WTC11 (cell line): ENCODE measurements at places on chromosomes 2 and 18. TPM values are rescaled to one million over a fixed set of nuclear protein-coding genes. Genes with fewer than 3 reads are reported as not detected.

The CELF4 gene
- total RNA-seq: 2.6 to 3.3 TPM (median 2.9 TPM) in 3 replicates

The TEKT4 gene
- total RNA-seq: 0.18 TPM in 1 of 3 replicates, not detected in the others

The IL36RN gene
- not detected in 3 replicates for total RNA-seq

The TMEM127 gene
- total RNA-seq: 22.9 to 25.6 TPM (median 24.7 TPM) in 3 replicates

The CDKL4 gene
- total RNA-seq: 0.16 to 0.46 TPM (median 0.34 TPM) in 3 replicates

The SKOR2 gene
- total RNA-seq: 0.34 to 1.3 TPM (median 0.37 TPM) in 3 replicates

The IL37 gene
- total RNA-seq: 0.30 to 0.48 TPM in 2 of 3 replicates, not detected in the other

The KCNF1 gene
- total RNA-seq: 1.2 to 1.4 TPM (median 1.2 TPM) in 3 replicates

The RBM43 gene
- 2.8 to 3.3 TPM (median 2.9 TPM) in 3 replicates for total RNA-seq

The NYAP2 gene
- not detected in 3 replicates for total RNA-seq

The NOSTRIN gene
- total RNA-seq: 0.22 to 0.46 TPM in 2 of 3 replicates, not detected in the other

The CPLX4 gene
- total RNA-seq: not detected in 3 replicates

The CYTIP gene
- total RNA-seq: 0.66 to 1.2 TPM (median 0.89 TPM) in 3 replicates

The MARCHF4 gene
- total RNA-seq: 1.7 to 2.6 TPM (median 1.7 TPM) in 3 replicates

The C2orf81 gene
- 2.9 to 3.6 TPM (median 3.3 TPM) in 3 replicates for total RNA-seq

The CCDC148 gene
- 1.7 to 2.1 TPM (median 1.9 TPM) in 3 replicates for total RNA-seq

The BOLL gene
- total RNA-seq: 0.13 to 0.14 TPM in 2 of 3 replicates, not detected in the other

The TBR1 gene
- not detected in 3 replicates for total RNA-seq

The KLHL14 gene
- total RNA-seq: 3.9 to 4.8 TPM (median 4.3 TPM) in 3 replicates

The SEMA4F gene
- 5.7 to 7.4 TPM (median 6.3 TPM) in 3 replicates for total RNA-seq

The SCYGR8 gene
- not detected in 3 replicates for total RNA-seq

The ANKRD29 gene
- total RNA-seq: 3.3 to 4.9 TPM (median 3.7 TPM) in 3 replicates

The INHA gene
- total RNA-seq: 1.1 to 1.8 TPM (median 1.4 TPM) in 3 replicates

The AGXT gene
- total RNA-seq: 0.16 to 0.37 TPM (median 0.24 TPM) in 3 replicates

The PFN4 gene
- total RNA-seq: 0.48 TPM in 1 of 3 replicates, not detected in the others

The ARHGEF33 gene
- total RNA-seq: 0.42 to 0.57 TPM (median 0.50 TPM) in 3 replicates

The ZC3H8 gene
- total RNA-seq: 5.7 to 9.9 TPM (median 7.0 TPM) in 3 replicates

The PLEK gene
- total RNA-seq: 0.26 to 0.46 TPM (median 0.37 TPM) in 3 replicates

The SP100 gene
- 0.62 to 1.3 TPM (median 1.2 TPM) in 3 replicates for total RNA-seq

The CENPA gene
- total RNA-seq: 37.4 to 45.6 TPM (median 40.2 TPM) in 3 replicates

The CLEC4F gene
- total RNA-seq: not detected in 3 replicates

The HOXD3 gene
- total RNA-seq: not detected in 3 replicates

The PROC gene
- total RNA-seq: 0.30 to 0.59 TPM (median 0.39 TPM) in 3 replicates

The VWA3B gene
- not detected in 3 replicates for total RNA-seq

The LYPD6 gene
- 4.8 to 5.1 TPM (median 5.0 TPM) in 3 replicates for total RNA-seq

The REG1B gene
- total RNA-seq: 2.1 to 3.8 TPM (median 2.3 TPM) in 3 replicates

The SERPINB4 gene
- 0.37 to 1.3 TPM (median 0.53 TPM) in 3 replicates for total RNA-seq

The SH3BP4 gene
- 31.1 to 44.4 TPM (median 32.6 TPM) in 3 replicates for total RNA-seq

The HOXD13 gene
- not detected in 3 replicates for total RNA-seq

The MC2R gene
- not detected in 3 replicates for total RNA-seq

The EDAR gene
- 0.05 TPM in 1 of 3 replicates, not detected in the others for total RNA-seq
